Lung (tissue), 17 donors: ENCODE measurements at places on chromosomes 3 and 15. TPM values are rescaled to one million over a fixed set of nuclear protein-coding genes. Genes with fewer than 3 reads are reported as not detected.

DNA sequence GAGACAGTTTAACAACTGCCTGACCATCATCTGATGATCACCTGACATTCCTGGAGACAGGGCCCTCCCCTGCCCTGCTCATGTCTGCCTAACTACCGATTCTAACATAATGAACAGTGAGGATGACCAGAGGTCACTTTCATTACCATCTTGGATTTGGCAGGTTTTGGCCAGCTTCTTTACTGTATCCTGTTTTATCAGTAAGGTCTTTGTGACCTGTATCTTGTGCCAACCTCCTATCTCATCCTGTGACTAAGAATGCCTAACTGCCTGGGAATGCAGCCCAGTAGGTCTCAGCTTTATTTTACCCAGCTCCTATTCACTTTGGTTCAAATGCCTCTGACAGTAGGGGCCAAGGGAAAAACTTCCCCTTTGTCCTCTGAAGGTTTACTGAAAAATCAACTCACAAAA, 40.2 kb downstream of the METTL6 start:
- no peaks in the 10 kb centered on the region for H3K36me3 ChIP-seq
- DNase-seq, result no peak
- H3K4me1 ChIP-seq, result no peaks in the 10 kb centered on the region
- no peak overlapping the region for H3K4me3 ChIP-seq
- no peaks in the 10 kb centered on the region for H3K27me3 ChIP-seq

DNA sequence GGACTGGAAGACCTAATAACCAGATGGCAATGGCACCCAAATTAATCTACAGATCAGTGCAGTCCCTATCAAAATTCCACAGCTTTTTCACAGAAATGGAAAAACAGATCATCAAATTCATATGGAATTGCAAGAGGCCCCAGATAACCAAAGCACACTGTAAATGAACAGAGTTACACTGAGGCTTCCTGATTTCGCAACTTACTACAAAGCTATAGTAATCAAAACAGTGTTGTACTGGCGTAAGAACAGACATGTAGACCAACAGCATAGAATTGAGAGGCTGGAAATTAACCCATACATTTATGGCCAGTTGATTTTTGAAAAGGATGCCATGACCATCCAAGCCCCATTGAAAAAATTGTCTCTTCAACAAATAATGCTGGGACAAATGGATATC, 16.2 kb downstream of the XPC start:
- H3K36me3 ChIP-seq, result peaks cover 91% of the 10 kb centered on the region
- H3K27ac ChIP-seq, result no peak overlapping the region
- DNase-seq, result no peak
- no peak overlapping the region for H3K4me3 ChIP-seq
- no peaks in the 10 kb centered on the region for H3K27me3 ChIP-seq
- H3K4me1 ChIP-seq, result no peaks in the 10 kb centered on the region

DNA sequence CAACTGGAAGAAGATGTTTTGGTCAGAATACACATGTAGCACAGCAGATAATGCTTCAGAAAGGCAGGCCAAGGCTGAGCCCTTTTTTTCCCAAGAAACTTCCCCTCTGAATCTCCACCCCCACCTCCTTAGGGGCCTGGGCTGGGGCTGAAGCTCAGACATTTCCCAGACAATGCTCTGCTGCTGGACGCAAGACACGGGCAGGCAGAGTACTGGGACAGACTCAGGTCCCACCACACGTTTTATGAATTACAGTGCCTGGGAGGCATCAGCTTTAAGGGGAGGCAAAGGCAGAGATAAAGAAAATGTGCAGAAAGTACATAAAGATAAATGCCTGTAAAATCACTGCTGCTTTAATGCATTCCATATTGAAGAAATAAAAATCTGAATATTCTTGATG, 479.4 kb downstream of the ERC2 start:
- no peak for DNase-seq
- H3K4me1 ChIP-seq, result no peaks in the 10 kb centered on the region
- H3K36me3 ChIP-seq, result no peaks in the 10 kb centered on the region
- H3K27me3 ChIP-seq, result no peaks in the 10 kb centered on the region
- H3K4me3 ChIP-seq, result no peak overlapping the region

DNA sequence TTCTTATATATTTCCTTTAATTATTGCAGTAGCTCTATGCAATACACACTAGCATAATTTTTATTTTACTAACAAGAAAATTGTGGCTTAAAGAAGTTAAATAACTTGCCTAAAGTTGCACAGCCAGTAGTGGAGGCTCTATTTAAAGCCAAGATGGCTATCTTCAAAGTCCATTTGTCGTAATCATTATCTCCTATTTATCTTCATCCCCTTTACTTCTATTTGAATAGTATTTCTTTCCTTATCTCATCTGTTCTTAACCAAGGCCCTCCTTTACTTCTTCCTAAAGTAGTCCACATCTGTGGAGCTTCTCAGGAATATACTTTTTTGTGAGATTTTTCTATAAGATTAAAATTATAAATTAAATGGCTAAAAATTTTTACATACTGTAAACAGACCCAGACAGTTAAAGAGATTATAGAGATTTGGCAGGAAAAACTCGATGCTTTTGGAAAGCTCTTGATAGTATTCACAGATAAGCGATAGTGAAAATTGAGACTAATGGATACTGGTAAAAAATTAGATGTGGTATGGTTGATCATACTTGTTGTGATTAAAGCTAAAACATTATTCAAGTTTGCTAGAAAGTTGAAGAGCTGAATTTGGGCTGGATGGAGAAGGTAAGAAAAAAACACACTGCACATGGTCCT, 129.2 kb downstream of the ZNF609 start:
- peaks cover 13% of the 10 kb centered on the region for H3K4me1 ChIP-seq
- no peak overlapping the region for H3K4me3 ChIP-seq
- H3K27ac ChIP-seq, result no peak overlapping the region
- H3K36me3 ChIP-seq, result no peaks in the 10 kb centered on the region
- H3K27me3 ChIP-seq, result no peaks in the 10 kb centered on the region

DNA sequence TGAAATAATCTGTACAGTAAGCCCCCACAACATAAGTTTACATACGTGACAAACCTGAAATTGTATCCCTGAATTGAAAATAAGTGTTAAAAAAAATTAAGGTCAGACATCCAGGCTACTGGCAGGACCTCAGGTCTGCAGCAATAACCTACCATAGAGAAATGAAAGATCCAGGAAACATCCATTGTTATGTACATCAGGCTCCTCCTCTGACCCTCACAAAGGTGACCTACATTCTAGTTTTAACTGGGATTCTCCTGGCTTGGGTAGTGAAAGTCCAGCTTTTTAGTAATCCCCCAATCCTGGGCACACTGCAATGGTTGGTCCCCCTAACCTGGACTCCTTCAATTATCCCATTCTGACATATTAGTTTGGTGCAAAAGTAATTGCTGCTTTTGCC, 749.6 kb upstream of the LMCD1 start:
- no peaks in the 10 kb centered on the region for H3K4me1 ChIP-seq
- H3K36me3 ChIP-seq, result no peaks in the 10 kb centered on the region
- no peak for DNase-seq
- no peak overlapping the region for H3K4me3 ChIP-seq
- H3K27ac ChIP-seq, result no peak overlapping the region

- peaks cover 12% of the 10 kb centered on the region for H3K4me1 ChIP-seq
- H3K27me3 ChIP-seq, result no peaks in the 10 kb centered on the region
- H3K36me3 ChIP-seq, result no peaks in the 10 kb centered on the region
- no peak overlapping the region for H3K4me3 ChIP-seq
- no peak overlapping the region for H3K27ac ChIP-seq
- DNase-seq, result no peak
These were observed 1.4 kb upstream of the ETFA start for GRCh38 chr15:76312540-76313174.

GRCh38 chr15:84703808-84704207, 12.1 kb downstream of the SEC11A start:
- peaks cover 4% of the 10 kb centered on the region for H3K36me3 ChIP-seq
- no peak overlapping the region for H3K27ac ChIP-seq
- H3K4me3 ChIP-seq, result no peak overlapping the region
- peaks cover 9% of the 10 kb centered on the region for H3K4me1 ChIP-seq

DNA sequence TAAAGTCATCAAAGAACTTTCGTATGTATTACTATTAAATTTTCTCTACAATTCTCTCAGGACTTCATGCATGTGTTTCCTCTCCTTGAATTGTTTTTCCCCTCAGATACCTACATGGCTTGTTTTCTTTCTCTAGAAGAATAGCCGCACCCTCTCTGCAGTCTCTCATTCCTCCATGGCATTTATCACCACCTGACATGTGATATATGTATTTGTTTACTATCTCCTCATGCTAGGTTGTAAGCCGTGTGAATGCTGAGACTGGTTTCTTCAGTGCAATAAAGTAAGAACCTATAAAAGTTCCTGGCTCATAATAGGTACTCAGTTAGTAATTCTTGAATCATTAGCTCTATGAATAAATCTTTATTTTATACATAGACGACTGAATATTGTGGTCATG, 149.2 kb downstream of the CNTN4 start:
- H3K27ac ChIP-seq, result no peak overlapping the region
- H3K27me3 ChIP-seq, result no peaks in the 10 kb centered on the region
- no peaks in the 10 kb centered on the region for H3K36me3 ChIP-seq
- no peak for DNase-seq
- no peak overlapping the region for H3K4me3 ChIP-seq
- no peaks in the 10 kb centered on the region for H3K4me1 ChIP-seq

DNA sequence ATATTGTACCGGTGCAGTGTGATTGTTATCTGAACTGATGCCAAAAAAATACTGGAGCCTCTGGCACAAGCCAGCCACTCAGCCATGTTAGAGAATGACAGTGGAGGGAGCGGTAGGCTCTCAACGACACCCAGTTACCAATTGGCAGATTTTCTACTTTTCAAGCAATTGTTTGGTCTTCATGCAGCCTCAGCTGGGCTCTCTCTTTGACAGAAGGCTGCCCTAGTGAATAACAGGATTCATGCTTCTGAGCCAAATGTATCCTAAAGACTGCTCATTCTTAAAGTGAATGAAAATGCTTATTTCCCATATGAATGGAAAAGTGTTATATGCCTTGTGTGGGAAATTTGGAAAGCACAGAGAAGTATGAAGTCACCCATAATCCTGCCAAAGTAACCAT, 261.2 kb upstream of the TRIM42 start:
- H3K4me3 ChIP-seq, result no peak overlapping the region
- H3K27me3 ChIP-seq, result no peaks in the 10 kb centered on the region
- no peaks in the 10 kb centered on the region for H3K36me3 ChIP-seq

DNA sequence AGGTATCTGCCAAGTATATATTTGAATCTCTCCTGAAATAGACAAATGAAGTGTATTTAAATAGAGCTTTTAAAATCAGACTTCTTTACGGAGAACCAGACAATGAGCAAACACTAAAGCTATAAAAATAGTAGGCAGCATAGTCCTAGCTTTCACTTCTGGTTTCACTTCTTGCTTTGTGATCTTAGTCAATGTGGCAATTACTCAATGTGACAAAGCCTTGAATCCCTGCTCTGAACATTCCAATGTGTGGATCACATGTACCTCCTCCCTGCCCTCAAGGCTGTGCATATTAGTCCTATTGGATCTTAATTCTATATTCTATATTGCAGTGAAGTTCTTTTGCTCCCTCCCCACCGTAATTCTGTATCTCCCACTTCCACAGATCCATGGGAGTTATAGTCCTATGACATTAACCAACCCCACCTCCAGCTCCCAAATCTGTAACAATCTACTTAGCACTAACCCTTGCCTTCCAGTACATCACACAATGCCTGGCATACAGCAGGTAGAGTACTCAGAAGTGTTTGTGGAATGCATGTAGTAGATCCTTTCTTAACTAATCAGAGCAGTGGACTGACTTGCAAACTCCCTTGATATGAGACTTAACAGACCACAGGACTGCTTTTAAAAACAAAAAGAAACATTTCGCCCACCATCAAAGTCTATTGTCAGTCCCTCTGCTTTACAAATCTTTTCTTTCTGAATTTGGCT, 24.3 kb upstream of the CP start:
- no peaks in the 10 kb centered on the region for H3K36me3 ChIP-seq
- peaks cover 6% of the 10 kb centered on the region for H3K4me1 ChIP-seq
- no peak overlapping the region for H3K27ac ChIP-seq
- H3K4me3 ChIP-seq, result no peak overlapping the region

DNA sequence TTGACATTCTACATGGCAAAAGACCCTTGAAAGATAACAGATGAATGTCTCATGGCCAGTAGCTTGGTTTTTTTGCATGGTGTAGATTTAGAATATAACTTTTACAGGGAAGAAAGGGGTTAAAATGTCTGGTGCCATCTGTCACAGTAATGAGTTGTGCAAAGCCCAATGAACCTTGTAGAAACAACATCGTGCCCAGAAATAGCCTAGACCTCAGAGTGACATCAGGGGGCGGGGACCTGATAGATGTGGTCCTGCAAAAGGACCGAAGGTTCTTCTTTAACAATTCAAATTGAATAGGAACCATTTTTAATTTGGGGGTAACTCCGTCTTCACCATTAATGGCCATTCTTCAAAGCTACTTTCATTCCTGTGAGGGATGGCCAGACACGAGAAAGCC, 254.1 kb upstream of the CTDSPL start:
- H3K4me1 ChIP-seq, result no peaks in the 10 kb centered on the region
- no peak overlapping the region for H3K4me3 ChIP-seq
- peak overlapping the region; percentile 66 for H3K27ac ChIP-seq
- no peak for DNase-seq

The SERINC4 gene
- not detected for total RNA-seq
